ENCODE measurements at places on chromosomes 3 and 15.

GRCh38 chr15:89772932-89773583 lies 3.1 kb upstream of the MESP2 start:
- DNase-seq: no peak

GRCh38 chr15:49926740-49927139 lies 192.3 kb downstream of the ATP8B4 start:
- DNase-seq: no peak

DNA sequence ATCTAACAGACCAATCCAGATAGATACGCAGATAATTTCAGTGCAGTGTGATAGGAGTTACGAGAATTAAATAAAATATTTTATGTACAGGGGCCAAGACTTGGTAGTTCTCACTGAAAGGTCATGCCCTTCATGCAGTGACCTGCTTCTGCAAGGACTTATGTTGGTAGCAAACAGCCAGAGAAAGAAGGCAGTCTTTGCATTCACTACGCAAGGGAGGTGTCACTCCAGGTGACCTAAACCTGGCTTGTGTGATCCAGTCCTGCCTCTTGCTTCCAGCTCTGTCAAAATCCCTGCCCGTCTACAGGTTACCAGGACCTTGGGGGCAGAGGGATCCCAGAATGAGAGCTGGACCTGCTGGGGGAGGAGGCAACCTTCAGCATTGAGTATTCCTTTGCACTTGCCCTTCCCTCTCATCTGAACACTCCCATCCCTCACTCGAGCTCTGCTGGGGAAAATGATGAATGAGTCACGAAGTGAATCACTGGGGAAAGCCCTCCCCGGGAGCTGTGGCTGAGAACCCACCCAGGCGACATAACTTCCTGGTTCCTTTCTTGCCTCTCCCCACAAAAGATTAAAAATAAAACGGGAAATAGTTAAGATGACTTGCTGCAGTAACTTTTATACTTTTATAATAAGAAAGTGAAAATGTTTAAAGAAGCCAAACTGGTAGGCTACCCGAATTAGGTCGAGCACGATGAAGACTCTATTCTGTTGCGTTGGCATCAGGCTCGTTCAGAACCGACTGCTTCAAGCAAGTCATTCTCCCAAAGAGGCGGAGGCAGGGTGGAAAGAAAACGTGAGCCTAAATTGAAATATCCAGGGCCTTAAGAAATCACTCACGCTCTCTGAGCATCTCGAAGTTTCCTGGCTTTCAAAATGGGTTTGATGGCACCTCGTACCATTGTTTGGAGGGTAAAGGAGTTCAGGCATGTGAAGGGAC lies 216.1 kb downstream of the SLCO3A1 start:
- no peak for DNase-seq

DNA sequence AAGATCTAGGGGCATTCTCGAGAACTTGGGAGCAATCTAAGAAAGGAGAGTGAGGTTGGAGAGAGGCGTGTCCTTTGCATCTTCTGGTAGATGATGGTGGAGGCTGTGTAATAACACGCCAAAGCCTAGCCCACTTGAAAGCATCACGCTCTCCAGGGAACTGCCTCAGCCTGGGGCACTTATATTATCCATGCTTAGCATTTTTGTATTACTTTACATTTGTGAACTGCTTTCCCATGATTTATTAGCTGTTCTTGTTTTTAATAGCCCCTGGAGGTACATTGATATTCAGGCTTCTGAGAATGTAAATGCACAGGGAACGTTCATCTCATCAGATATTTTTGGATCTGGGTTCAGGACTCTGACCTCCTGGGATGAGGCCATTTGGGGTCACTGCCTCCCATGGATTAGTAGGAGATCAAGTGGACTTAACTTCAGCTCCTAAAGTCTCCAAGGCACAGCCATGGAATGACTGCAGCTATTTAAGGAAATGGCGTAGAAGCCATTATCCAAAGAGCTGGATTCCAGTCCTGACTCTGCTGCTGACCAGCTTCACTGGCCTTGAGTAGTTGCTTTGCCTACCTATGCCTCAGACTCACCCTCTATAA lies 124.9 kb downstream of the LPP start:
- no peak for DNase-seq

DNA sequence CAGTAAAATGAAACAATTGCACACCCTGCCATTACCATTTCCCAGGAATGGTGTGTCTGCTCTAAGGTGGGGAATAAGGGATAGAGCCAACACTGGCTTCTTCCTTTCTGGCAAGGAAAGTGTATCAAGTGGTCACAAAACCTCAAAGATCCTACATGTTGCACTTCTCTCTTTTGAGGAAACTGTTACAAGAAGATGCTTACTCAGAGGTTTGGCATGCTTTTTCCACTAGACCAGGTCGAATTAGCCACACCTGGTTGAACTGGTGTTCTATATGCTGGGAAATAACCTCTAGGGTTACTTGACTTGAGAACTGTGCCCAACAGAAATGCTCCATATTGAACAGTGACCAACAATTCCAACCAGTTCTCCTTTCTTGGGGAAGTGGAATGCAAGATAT lies 102.9 kb downstream of the LRRN1 start:
- DNase-seq: no peak

GRCh38 chr3:129341331-129342141 lies 62.9 kb downstream of the HMCES start:
- no peak for DNase-seq

GRCh38 chr15:92881211-92881754 lies 18.8 kb upstream of the CHD2 start:
- no peak for DNase-seq

GRCh38 chr15:87716422-87716821 lies 540.1 kb downstream of the NTRK3 start:
- no peak for DNase-seq

Data from activated CD8-positive, alpha-beta memory T cell treated with anti-CD3 and anti-CD28 coated beads for 1 hour (primary cell).